ENCODE measurements at places on chromosomes 2 and 18. TPM values are rescaled to one million over a fixed set of nuclear protein-coding genes. Genes with fewer than 3 reads are reported as not detected.

DNA sequence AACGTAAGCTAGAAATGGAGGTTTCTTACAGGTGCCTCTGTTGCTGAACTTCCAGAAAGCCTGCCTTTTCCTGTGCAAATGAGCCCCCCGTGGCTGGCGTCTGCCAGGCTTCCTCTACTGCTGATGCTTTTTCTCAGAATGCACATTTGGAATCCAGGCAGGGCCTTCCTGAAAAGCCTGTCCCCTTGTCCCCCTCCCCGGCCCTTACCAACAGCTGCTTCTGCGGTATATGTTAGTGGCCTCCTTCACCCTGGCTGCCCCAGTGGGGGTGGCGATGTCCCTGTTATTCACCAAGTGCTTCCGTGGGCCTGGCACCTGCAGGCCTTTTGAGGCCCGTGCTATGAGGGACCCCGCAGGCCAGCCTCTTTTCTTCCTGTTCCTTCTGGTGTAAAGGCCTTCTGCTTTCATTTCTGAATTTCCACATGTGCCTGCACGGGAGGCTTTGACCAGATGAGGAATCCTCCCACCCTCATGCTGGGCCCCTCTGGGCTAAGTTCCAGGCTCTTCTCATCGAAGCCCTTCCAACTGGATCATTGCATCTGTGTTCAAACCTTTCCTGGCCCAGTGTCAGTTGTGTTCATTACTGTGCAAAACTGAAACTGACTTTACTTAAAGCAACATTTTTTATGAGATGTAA, 10.4 kb downstream of the CNDP2 start:
- no peak for DNase-seq

The CCDC85A gene
- polyA plus RNA-seq: 2.0 TPM

DNA sequence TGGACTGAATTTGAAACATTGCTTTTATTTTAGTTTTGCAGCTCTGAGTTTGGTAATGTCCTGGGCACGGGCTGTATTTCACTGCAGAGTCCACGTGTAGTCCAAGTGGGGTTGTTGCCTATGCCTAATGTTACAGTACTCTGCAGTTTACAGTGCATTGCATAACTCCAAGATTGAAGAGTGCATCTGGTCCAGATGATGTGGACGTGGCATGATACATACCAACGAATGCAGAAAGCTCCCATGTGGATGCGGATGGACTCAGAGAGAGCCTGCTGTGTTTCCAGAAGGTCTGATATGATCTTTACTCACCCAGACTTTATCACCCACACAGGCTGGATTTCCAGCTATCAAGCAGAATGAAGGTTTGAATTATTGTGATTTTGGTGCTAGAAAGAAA, 44.4 kb upstream of the CCDC68 start:
- no peak for DNase-seq

- DNase-seq: no peak
These were observed 69.6 kb downstream of the STEAP3 start for GRCh38 chr2:119293254-119293653.

- DNase-seq: no peak
These were observed 20.0 kb downstream of the KCNF1 start for GRCh38 chr2:10931710-10932255.

The RBM44 gene
- polyA plus RNA-seq: 0.32 TPM

- no peak for DNase-seq
These were observed 42.6 kb downstream of the TTR start for GRCh38 chr18:31634331-31634713.

GRCh38 chr2:234492717-234493485, 4.0 kb downstream of the ARL4C start:
- no peak for DNase-seq

DNA sequence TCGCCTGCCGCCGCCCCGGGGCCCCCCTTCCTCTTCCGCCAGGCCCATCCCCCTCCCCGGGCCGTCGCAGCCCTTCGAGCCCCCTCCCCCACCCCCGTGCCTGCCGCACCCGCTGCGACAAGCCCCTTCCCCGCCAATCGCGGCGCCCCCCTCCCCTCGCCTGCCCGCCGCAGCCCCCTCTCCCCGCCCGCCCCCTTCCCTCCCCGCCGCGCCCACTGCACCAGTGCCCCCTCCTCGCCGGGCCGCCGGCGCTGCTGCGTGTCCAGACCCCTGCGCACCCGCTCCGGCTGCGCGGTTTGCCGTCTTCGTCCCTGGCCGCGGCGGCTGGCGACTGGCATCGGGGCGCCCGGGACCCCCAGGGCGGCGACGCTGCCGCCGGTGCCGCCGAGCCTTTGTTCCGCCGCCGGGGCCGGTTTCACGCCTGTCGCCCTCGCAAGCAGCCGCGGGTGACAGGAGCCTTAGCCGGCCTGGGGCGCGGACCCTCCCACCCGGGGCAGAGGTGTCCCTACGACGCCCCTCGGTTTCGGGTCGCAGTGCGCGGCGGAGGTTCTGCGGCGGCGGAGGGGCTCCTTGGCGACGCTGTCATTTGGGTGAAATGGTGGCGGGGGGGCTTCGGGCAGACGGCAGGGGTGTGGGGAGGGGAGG, 18.1 kb downstream of the GPC1 start:
- no peak for DNase-seq

- DNase-seq: no peak
These were observed 458.7 kb upstream of the ID2 start for GRCh38 chr2:8222979-8223694.

- DNase-seq: no peak
These were observed 21.6 kb upstream of the SLC1A4 start for GRCh38 chr2:64967601-64968000.
